CD4-positive, alpha-beta memory T cell (primary cell): ENCODE measurements at places on chromosomes 1 and 21. TPM values are rescaled to one million over a fixed set of nuclear protein-coding genes. Genes with fewer than 3 reads are reported as not detected.

IBA57 gene
- 2.9 TPM for polyA plus RNA-seq

SUSD4 gene
- 18.5 TPM for polyA plus RNA-seq

FAM89A gene
- polyA plus RNA-seq = 7.7 TPM

DNA sequence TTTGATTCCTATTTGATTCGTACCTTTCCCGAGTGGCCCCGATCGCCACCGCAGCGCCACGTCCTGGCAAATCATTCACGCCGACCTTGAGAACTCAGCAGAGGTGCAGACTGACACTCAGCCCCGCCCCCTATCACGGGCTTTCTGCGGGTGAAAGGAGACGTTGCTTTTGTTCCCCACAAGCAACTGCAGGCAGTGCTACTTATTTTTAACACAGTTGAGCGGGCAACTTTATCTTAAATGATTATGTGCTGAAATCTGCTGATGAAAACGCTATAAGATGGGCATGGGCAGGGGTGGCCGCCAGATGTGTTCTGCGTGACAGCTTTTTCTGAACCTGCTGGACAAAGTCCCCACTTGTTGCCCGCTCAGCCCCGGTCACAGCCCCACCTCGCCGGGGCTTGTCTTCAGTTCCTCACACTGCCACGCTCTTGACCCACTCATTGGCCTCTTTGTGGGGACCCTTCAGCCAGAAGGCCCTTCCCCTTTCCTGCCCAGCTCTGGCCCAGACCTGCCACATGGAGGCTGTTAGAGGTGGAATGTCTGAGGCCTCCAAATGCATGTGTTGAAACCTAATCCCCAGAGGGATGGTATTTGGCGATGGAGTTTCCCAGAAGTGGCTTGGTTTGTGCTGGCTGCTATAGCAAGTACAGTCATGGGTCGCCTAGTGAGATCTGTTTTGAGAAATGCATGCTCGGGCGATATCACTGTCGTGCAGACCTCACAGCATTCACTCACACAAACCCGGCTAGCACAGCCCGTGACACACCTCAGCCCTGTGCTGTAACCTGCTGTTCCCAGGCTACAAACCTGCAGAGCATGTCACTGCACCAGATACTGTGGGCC lies 15.7 kb upstream of the PDXK start:
- DNase-seq = no peak

DNA sequence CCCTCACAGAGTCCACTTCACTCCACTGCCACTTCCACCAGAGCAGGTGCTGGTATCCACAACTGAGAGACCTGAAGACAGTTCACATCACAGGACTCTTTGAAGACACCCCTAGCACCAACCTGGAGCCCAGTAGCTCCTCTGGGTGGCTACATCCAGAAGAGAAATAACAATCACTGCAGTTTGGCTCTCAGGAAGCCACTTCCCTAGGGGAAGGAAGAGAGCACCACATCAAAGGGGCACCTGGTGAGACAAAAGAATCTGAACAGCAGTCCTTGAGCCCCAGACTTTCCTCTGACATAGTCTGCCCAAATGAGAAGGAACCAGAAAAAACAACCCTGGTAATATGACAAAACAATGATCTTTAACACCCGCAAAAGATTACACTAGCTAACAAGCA lies 113.2 kb downstream of the TENT5C start:
- peak; percentile 72 for DNase-seq

- no peak for DNase-seq
These were observed 7.9 kb upstream of the TRAF5 start for GRCh38 chr1:211318576-211319280.

GRCh38 chr1:30716646-30717045 lies 6.7 kb downstream of the MATN1 start:
- DNase-seq = no peak
